ENCODE measurements at places on chromosomes 5 and 9.
A peak's percentile ranks its signal among the peaks of the same experiment; 100 is the strongest.

DNA sequence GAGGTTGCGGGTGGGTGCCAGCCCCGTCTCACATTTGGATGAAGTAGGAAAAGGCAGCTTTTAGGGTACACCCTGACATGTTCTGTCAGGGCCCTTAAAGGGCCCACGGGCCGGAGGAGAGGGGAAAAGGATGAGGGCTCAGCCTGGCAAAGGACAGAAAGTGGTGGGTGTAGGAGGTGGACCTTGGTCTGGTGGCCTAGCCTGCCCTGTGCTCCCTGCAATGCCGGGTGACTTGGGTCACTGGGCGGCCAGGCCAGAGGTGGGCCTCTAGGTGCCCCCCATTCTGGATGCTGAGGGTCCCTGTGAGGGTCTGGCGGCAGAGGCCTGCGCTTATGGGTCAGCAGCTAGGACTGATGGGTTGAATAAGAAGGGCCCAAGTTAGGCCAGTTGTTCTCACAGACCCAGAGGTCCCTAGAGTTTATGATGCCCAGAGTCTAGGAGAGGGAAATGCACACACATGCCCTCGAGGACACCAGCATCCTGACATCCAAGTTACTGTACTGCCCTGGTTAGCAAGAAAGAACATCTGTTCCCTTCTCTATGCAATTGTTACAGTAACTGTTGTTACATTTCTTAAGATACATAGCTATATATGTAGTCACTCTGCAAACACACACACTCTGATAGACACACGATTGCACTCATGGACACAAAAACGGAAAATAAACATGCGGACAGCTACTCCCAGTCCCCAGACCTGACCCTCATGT is 12.5 kb downstream of the TRIM7 start:
- no peak for DNase-seq

GRCh38 chr5:158086856-158087255 is 227.9 kb upstream of the CLINT1 start:
- no peak for DNase-seq

GRCh38 chr9:28930766-28931165 is 1357.5 kb upstream of the C9orf72 start:
- no peak for DNase-seq

DNA sequence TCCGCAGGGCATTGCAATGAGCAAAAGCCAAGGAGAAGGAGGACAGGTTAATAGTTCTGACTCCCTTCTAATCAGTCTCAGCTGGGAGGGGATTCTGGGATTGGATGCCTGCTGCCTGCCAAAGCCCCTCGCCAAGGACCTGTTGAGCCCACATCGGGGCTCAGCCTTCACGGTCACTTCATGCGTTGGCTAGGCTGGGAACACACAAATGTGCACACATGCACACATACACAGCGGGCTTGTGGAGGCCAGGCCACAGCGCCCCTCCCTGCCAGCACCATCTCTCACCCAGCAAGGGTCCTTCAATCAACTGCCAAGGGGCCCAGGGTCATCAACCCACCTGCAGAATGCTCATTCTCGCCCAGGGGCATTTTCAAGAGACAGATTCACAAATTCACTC is 113.9 kb downstream of the C5orf15 start:
- no peak for DNase-seq

GRCh38 chr5:87079219-87079618 is 188.5 kb upstream of the RASA1 start:
- no peak for DNase-seq

- peak; percentile 53 for DNase-seq
Measured at GRCh38 chr5:172714491-172715420, 56.2 kb downstream of the DUSP1 start.

DNA sequence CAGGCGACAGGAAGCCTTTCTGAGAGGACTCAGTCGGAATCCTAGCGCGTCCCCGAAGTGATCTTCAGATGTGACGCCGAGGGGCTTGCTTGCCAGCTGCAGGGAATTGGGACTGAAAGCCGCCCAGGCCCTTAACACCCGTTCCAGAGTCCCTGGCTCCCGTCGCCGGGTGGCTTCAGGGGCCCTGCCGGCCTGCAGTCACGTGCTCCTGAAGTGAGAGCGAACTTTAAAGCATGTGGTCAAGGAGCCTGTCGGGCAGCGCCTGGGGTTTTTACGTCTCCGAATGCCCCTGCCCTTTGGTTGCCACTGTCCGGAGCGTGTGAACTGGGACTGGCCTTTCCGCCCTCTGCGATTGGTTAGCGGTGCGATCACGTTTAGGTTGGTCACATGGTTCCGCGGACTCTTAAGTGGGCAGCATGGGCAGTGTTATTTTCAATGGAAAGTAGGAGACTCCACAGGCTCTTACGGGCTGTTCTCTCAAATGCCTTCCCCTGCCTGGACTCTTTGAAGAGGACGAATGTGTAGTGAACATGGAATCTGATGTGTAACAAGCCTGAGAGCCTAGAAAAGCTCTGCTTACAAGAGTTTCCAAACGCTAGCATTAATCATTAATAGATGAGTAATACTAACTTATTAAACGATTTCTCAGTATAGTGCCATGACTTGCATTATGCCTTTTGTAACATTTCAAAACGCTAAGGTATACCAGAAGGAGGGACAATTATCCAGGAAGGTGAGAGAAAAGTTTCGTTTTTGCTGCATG is 1.9 kb downstream of the VLDLR start:
- DNase-seq = peak; percentile 48

GRCh38 chr5:132437604-132438266 is 52.8 kb downstream of the IRF1 start:
- peak; percentile 77 for DNase-seq
